ENCODE measurements at places on chromosomes 1 and 21.

DNA sequence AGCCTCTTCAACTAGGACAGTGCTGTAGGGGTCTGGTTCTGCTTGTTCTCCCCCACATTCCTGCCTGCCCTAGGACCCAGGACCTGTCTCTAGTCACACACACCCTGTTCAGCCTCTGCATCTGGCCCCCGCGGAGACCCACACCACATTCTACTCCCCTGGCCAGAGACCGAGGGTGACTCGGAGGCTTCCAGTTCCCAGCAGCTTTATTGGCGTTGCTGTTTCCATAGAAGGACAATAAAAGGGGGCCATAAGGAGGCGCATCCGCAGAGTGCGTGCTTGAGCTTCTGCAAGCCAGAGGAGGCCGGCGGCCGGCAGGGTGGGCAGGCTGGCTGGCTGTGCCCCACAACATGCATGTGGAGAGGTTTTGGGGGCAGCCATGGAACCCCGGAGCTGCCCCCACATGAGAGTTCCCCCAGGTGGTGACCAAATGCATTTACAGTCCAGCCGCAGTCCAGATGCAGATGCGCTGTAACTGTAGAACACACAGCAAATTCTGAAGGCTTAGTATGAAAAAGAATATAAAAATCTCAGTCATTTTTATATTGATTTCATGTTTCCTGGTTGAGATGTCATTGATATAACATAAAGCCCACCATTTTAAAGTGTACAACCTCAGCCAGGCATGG, 52.4 kb downstream of the PDE9A start:
- DNase-seq: no peak

DNA sequence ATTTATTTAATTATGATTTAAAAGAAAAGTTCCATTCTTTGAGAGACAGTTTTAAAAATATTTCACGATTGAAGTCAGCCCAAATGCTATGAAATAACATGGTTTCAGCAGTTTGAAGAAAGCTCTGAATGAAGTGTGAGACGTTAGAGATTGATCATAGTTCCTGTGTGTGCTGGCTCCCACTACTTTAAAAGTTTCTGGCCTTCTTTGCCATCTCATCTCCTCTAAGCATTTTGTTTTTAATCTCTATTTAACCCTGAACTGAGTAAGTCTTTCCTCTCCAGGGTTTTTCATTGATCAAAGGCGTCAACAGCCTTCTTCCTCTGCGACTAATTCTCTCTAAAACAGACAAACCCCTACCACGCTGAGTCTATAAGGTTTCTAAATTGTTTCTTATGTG, 225.3 kb upstream of the B3GALT2 start:
- DNase-seq: no peak

DNA sequence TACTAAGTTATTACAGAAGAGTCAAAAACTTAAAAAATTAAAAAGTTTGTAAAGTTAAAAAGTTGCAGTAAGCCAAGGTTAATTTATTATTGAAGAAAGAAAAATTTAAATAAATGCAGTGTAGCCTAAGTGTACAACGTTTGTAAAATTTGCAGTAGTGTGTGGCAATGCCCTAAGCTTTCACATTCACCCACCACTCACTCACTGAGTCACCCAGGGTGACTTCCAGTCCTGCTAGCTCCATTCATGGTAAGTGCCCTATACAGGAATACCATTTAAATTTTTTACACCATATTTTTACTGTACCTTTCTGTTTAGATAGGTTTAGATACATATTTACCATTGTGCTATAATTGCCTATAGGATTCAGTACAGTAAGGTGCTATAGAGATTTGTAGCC, 88.6 kb downstream of the CTH start:
- DNase-seq: no peak

GRCh38 chr1:81936853-81937252, 136.1 kb downstream of the ADGRL2 start:
- DNase-seq: no peak

GRCh38 chr21:17451364-17451891, 61.4 kb upstream of the CXADR start:
- DNase-seq: peak; percentile 66

DNA sequence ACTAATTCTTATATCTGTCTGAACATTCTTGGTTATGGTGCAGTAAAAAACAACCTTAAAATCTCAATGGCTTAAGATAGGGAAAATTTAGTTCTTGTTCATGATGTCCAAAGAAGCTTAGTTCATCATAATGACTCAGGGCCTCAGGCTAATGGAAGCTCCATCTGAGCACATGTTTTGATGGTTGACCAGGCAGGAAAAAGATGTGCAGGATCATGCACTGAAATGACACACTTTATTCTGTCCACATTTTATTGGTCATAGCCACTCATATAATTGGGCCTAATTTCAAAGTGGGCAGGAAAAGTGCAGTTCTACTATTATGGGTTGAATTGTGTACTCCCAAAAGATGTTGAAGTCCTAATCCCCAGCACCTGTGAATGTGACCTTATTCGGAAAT, 198.2 kb downstream of the CENPF start:
- no peak for DNase-seq

DNA sequence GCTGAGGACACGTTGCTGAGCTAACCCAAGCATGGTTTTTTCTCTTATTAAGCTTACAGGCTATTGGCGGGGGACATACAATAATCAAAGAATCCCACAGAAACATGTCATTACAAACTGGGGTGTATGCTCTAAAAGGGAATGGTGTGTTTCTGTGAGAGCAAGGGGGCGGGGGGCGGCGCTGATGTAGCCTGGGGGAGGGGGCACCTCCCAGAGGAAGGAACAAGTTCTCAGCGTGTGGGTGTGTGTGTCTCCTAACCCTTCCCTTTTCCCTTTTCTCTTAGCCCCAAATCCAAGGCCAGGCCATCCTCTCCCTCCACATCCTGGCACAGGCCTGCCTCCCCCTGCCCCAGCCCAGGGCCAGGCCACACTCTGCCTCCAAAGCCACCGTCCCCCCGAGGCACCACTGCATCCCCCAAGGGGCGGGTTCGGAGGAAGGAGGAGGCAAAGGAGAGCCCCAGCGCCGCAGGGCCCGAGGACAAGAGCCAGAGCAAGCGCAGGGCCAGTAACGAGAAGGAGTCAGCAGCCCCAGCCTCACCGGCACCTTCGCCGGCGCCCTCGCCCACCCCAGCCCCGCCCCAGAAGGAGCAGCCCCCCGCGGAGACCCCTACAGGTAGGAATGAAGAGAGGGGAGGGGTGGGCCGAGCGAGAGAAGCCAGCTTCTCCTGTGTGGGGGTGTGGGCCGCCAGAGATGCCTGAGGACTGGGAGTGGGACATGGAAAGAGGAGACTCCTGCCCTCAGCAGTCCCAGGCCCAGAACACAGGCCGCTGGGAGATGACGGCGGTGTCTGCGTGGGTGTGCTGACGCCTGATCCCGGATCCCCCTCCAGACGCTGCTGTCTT, 21.9 kb downstream of the MAP7D1 start:
- no peak for DNase-seq

GRCh38 chr1:100896481-100896982, 642 bp downstream of the SLC30A7 start:
- DNase-seq: peak; percentile 42

- DNase-seq: peak; percentile 27
Measured at GRCh38 chr1:233368106-233368788, 40.7 kb downstream of the MAP3K21 start.

DNA sequence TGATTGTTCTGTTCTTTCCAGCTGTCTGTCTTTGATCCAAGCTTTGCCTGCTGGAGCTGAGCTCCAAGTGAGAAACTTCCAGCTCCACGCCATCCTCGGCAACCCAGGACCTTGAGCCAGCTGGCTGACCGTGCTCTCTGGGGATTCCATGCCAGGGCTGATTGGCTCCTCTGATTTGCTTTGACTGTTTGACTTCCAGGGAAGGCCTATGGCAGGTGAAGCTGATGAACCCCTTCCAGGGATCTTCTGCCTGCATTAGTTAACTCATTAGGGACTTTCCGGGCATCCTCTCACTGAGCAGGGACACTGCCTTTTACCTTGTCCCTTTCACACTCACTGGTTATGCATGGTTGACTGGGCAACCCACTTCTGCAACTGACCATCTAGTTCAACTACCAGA, 406.1 kb downstream of the RPS6KC1 start:
- DNase-seq: peak; percentile 3

- DNase-seq: peak; percentile 71
Measured at GRCh38 chr21:29091033-29091432, 17.6 kb upstream of the CCT8 start.

- DNase-seq: no peak
Measured at GRCh38 chr1:100773444-100773843, 53.9 kb downstream of the VCAM1 start.

DNA sequence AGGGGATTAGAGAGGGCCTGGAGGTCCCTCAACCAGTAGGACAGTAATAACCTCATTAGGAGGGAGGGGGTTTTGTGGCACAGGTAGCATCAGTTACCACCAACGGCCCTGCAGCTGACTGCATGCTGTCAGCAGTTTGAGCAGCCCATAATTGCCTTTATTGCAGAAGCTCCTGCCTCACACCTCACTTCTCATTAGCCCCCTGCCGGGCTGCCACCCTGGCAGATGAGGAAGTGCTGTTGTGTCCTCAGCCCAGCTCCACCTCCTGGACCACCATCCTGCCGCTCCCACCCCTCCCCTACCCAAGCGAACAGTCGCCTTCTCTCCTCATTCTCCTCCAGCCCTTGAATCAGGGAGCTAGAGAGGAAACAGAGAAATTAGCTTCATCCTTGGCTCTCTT, 237.4 kb downstream of the LMX1A start:
- no peak for DNase-seq

- no peak for DNase-seq
Measured at GRCh38 chr1:213277036-213277435, 226.0 kb downstream of the RPS6KC1 start.

DNA sequence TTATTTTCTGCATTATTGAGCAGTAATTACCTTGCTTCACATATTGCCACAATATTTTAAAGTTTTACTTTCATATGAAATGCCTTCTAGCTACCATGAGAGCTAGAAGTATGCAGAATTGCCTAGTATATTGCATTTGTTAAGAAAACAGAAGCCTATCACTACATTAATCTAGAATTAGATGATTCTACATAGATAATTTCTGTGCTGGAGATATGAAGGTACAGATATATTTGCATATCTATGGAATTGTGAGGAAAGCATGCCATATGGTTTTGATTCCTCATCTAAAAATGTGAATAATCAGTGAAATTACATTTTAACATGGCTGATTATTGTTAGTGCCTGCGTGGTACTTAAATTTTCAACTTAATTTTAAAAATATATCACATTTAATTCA, 1418.3 kb downstream of the NCAM2 start:
- no peak for DNase-seq

- DNase-seq: no peak
Measured at GRCh38 chr21:23455676-23456075, 2151.6 kb downstream of the MRPL39 start.

DNA sequence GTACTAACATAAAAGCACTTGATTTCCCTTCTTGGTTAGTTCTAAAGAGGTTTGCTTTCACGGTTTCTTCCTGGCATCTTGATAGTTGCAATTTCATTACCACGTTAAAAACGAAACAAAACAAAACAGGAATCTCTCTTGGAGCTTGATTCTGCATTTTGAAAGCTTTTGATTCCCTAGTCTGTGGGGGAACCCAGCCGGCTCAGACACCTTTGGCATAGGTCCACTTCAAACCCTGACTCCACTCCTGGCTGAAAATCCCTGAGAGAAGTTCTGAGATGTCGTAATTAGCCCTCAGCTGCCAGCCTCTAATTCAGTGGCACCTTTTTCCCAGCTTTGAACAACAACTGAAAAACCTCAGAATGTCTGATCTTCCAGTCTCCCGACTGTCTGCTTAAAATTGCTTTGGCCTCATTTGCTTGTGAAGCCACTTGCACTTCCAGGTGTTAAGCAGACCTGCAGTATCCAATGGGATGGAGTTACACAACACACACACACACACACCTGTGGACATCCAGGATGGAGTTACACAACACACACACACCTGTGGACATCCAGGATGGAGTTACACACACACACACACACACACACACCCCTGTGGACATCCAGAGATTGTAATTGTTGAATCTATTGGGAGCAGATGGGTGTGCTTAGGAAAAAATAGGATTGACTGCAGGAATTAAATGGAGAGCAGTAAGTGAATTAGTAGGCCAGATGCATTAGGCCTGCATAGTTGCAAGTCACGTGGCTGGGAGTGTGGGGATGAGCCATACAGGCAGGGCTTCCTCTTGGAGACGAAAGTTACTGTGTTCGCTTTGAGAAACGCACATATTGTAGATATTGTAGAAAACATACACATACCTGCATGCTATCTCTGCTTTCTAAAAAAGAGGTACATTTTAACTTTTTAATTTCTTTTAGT, 285.6 kb upstream of the FMN2 start:
- no peak for DNase-seq

- DNase-seq: no peak
Measured at GRCh38 chr1:181969902-181970301, 91.6 kb downstream of the ZNF648 start.

GRCh38 chr1:6937048-6937447, 151.8 kb downstream of the CAMTA1 start:
- DNase-seq: no peak

DNA sequence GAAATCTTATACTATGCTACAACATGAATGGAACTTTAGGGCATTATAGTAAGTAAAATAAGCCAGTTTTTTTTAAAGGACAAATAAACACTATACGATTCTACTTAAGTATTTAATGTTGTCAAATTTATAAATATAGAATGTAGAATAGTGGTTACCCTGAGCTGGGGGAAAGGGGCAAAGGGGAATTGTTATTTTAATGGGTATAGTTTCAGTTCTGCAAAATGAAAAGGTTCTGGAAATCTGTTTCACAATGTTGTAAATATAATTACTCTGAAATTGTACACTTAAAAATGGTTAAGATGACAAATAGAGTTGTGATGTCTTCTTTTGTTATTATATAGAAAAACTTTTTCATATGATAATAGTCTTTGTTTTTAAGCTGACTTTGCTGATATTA, 366.3 kb downstream of the MRPL39 start:
- DNase-seq: no peak

- DNase-seq: no peak
Measured at GRCh38 chr1:225567789-225568188, 85.1 kb downstream of the ENAH start.

GRCh38 chr21:42659416-42660117, 6.1 kb downstream of the PDE9A start:
- DNase-seq: no peak

GRCh38 chr1:235549351-235550139, 45.3 kb upstream of the B3GALNT2 start:
- DNase-seq: no peak

All from fibroblast of upper back skin (primary cell).